ENCODE measurements at places on chromosomes 4 and X.

GRCh38 chr4:71290074-71290473 is 48.7 kb upstream of the SLC4A4 start:
- peak; percentile 95 for DNase-seq

DNA sequence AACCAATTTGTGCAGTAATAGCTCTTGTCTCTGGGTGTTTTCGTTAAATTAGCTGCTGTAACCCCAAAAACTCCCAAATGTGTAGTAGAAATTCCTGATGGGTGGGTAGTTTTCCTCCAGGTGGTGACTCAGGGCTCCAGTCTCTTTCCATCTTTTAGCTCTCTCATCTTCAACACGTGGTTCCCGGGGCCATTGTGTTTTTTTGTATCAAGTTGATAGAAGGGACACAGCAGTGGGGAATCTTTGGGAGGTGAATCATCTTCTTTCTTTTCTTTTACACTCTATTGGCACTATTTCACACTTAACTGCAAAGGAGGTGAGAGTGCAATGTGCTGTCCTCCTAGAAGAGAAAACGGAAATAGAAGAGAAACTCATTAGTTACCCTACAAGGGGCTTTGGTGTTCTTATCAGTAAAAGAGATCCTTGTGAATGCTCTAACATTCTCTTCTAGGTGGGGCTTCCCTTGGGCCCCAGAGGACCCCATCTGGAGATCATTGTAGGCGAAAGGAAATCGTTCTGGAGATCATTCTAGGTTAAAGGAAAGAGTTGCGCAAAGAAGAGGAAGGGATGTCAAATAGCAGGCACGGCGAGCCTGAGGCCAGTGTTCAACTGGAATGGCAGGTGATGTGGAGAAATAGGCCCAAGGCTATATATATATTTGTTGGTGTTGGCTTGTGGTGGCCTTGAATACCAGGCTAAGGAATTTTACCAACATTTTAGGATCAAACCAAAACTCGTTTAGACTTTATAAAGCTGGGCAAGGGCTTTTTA is 68.2 kb upstream of the ACSL1 start:
- DNase-seq: no peak

DNA sequence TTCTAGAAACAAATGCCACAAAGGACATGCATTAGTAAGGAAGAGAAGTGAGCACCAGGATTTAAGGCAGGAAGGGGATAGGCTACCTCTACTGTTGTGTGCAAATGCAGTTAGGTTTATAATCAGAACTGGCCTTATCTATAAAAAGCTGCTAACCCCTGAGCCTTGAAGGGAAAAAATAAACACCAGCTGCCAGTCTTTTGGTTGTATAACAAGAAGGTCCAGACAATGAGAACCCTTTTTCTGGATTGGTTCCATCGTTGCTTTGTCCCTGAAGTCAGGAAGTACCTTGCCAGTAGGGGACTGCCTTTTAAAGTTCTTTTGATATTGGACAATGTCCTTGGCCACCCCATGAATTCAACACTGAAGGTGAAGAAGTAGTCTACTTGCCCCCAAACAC is 126.7 kb upstream of the OTUD4 start:
- no peak for DNase-seq

DNA sequence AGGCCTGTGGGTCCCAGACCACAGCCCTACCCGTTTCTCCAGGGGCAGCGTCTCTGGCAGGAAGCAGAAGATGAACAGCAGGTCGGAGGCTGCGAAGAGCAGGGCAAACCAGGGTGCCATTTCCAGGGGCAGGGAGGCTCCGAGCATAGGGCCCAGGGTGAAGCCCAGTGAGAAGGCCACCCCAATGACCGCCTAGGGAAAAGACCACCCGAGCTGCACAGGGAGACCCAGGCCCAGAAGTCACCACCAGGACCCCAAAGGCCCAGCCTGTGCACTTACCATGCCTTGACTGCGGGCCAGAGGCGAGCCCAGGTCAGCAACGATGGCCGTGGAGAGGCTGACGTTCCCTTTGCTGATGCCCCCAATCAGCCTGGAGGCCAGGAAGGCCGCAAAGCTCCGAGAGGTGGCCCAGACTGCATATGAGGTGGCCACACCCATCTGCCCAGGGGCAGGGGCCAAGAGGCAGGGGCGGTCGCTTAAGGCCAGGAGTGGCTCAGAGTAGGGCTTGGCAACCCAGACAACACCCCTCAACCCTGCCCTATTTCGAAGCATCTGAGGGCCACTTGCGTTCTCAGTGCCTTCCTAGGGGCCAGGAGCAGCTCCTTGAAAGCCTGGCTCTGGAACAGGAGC is 30.8 kb downstream of the NOP14 start:
- no peak for DNase-seq

GRCh38 chr4:15738877-15739276 is 36.0 kb downstream of the BST1 start:
- DNase-seq: peak; percentile 21

DNA sequence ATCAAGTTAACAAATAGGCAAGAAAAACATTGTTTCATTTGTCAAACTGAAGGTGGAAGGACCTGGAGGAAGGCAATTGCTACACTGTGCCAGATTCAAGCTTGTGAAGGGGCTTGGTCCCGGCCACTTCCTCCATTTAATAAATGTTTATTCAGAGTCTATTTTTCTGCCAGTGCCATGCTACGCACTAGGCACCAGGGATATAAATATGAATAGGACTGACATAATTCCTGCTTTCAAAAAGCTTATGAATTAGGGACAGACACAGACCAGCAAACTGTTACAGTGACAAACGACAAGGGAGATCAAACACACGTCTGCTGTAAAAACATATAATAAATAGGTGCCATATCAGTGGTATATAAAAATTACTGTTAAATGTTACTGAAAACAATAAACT is 571 bp downstream of the TLR6 start:
- no peak for DNase-seq

GRCh38 chr4:121138039-121138825 is 25.9 kb downstream of the TNIP3 start:
- DNase-seq: no peak
